ENCODE measurements at places on chromosomes 12 and 14. TPM values are rescaled to one million over a fixed set of nuclear protein-coding genes. Genes with fewer than 3 reads are reported as not detected.

EIF5 gene
- total RNA-seq = 129 TPM

SLIRP gene
- total RNA-seq = 55.0 TPM

OAS2 gene
- 3.4 TPM for total RNA-seq

KERA gene
- 10.0 TPM for total RNA-seq

DNA sequence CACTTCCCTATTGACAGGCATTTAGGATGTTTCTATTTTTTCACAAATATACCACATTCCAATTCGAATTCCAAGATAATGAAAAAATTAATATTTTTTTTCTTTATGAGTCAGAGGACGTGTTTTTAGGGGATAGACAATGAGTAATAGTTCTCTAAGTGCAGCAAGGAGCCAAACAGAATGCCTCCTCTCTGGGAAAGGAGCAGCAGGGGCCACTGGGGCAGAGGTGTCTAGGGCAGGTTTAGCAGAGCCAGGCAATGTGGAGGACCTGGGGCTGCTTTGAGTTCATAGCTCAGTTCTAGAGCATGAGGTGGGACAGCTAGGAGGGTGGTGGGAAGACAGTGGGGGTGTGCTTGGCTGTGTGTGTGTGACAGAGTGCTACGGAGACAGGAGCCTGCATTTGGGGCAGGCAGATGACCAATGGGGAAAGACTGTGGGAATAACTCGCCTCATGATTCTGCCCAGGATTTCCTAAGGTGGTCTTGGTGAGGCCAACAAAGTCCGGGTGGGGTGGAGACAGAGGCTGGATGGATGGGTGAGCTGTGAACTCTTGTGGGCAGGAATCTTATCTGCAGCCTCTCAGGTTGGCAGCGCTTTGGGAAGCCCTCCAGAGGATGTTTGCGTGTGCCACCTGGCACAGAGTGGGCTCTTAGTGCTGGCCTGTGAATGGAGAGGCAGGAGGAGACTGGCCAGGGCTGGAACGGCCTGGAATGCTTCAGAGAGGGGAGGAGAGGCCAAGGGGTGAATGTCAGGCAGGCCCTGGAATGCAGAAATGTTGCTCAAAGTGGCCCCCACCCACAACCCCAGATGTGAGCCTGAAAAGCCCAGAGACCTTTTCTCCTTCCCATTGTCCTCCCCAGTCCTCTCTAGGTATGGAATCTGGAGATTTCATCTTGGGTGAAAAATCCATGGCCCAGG is 2.4 kb upstream of the KRT7 start:
- peak; percentile 68 for DNase-seq

GRCh38 chr14:60650373-60650961 is 1.2 kb upstream of the SIX1 start:
- no peak for DNase-seq

DNA sequence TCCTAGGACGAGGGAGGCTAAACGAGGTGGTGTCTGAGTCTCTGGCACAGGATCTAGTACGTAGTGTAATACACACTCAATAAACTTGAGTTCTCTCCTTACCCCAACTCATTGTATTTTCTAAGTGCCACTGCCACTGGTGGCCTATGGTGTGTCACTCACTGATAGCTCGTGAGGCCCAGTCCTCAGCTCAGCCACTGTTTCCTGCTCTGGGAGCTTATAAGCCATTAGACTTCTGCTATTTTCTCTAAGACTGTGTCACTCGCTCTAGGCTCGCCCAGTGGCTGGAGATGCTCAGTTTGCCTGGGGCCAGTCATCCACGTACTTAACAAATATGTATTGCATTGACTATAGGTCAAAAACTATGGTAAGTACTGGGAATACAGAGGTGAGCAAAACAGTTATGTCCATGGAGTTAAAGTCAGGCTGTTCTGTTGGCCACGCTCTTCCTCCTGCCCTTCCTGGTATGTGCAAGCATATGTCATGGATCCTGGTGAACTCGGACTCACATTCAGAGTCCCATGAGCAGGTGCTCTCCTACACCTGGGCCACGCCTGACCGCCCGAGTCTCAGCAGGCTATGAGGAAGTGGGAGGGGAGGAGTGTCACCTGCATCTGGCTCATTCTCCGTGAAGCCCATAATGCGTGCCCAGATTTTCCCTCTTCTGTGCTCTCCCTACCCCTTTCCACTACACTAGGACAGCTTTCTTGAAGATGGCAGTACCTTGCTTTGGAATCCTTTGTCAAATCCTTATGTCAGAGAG is 41.6 kb downstream of the DEGS2 start:
- no peak for DNase-seq

DNA sequence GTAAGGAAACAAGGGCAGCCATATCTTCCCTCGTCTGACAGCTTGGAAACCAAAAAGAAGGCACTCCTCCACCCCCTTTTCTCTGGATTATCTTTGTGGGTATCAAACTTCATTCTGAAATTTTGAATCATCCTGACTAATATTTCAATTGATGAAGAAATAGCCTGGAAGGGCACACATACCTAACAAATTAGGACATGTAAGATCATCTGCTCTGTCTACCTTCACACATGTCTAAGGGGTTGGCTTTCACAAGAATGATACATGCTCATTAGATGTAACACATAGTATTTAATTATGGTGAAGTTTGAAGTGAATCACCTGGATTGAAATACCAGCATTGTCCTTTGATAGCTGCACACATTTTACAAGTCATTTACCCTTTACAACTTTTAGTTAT is 348.1 kb upstream of the RPL10L start:
- no peak for DNase-seq

- DNase-seq = no peak
Observed at GRCh38 chr14:68770553-68771286, 22.1 kb downstream of the ZFP36L1 start.

GRCh38 chr12:88206601-88207000 is 64.5 kb downstream of the TMTC3 start:
- no peak for DNase-seq

GRCh38 chr12:5140190-5140589 is 96.5 kb downstream of the KCNA5 start:
- no peak for DNase-seq

DNA sequence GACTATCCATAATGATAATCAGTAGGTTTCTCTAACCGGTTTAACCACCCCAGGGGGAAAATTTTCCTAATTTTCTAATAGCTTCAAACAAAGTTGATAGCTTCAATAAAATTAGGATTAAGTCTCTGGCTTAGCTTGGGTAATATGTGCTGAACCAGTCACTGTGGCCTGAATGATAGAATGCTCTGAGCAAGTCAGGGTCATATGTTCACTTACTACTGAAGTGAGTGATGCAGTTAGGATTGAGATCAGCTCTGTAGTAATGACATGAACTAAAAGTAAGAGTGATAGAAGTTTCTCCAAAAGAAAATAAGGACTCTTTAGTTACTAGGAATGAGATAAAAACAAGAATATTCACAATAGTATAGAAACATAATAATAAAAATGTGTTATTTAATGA is 32.6 kb downstream of the ETNK1 start:
- no peak for DNase-seq

- peak; percentile 2 for DNase-seq
Observed at GRCh38 chr12:47377414-47378221, 297.9 kb upstream of the AMIGO2 start.

- no peak for DNase-seq
Observed at GRCh38 chr12:73124480-73124879, 852.3 kb downstream of the TRHDE start.

GRCh38 chr14:104985675-104986486 is at the start of gene CLBA1:
CLBA1 (plus strand) TSS chr14:104985788; CDS start chr14:104986432, 644 bp downstream.
- peak; percentile 99 for DNase-seq

- no peak for DNase-seq
Observed at GRCh38 chr14:51735851-51736250, 84.1 kb downstream of the FRMD6 start.

Measured in cerebellum (tissue), 4 donors.